Stimulated activated CD4-positive, alpha-beta T cell treated with anti-CD3 and anti-CD28 coated beads, Interleukin-4, amount 100 ng/mL, for 4 hours (primary cell): ENCODE measurements at places on chromosomes 7 and 10.

DNA sequence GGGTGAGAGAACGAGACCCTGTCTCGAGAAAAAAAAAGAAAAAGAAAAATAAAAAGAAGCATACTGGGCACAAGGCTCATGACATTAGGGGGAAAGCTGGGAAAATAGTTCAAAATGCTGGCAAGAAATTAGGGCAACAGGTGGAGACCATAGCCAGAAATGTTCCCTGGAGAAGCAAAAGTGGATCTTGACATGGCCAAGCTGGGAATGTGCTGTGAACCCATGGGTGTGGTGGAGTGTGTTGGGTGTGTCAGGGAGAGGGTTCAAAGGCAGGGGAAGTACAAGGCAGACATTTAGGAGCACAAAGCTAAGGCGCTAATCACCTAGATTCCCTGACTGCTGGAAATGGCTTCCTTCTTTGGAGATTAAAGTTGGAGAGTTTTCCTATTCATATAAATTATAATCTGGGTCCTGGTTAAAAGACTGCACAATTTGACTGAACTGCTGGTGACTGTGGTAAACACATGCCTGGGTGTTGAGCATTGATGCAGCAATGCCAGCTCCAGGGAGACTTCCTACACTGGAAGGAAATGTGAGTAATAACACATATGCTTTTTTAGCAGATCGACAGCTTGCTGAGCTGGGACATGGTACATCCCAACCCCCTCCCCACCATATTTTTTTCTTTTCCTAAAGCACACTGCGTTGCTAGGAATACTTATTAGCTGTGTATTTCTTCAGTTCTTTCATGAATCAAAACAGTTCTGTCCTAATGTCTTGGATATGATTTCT, 70.1 kb upstream of the ARHGAP21 start:
- DNase-seq, result no peak

GRCh38 chr10:60942788-60943315, 1.1 kb downstream of the RHOBTB1 start:
- no peak for DNase-seq

DNA sequence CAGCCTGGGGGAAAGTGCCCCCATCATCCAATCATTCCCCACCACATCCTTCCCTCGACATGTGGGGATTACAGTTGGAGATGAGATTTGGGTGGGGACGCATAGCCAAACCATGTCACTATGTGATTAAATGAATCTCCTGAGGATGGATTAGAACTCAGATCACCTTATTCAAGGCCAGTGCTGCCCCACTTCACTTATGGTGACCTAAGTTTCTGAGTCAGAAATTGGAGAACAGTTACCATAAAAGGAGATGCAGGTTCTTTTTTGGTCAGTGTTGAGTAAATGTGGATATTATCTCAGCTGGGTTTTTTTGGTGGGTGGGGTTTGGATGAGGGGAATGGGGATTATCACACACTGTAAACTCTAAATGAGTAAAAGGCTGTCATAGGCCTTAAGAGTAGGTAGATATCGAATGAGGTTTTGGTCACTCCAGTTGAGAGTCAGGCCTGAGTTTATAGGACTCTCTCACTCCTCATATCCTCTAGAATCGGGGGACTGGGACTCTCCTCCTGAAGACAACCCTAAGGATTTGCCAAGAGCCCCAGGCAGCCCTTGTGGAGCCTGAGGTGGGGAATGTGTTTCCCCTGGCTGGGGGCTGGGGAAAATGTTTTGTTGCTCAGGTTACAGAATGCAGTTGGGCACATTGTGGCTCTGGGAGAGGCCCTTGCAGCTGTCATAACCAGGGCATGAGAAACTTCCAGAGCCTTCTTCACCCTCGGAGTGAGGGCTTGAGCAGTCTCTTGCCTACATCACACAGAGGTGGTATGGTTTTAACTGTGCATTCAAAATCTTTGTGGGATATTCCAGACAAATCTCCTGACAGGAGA, 213.0 kb downstream of the BAMBI start:
- DNase-seq, result no peak

DNA sequence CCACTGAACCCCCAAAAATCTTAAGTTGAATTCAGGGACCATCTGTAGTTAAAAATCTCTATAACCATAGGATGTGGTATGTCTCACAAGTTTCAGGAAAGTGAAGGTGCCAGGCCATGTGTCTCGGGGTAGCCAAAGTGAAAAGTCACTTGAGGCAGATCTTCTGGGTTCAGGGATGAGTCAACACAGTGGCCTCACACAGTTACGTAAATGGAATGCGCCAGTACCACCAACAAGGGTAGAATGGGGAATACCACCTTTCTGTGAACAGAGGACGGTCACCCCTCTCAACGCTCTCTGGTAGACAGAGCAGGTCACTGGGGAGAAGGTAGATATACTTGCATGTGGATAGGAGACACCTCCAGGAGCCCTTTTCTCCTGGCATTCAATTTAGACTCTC, 71.4 kb downstream of the ELMO1 start:
- DNase-seq, result no peak

DNA sequence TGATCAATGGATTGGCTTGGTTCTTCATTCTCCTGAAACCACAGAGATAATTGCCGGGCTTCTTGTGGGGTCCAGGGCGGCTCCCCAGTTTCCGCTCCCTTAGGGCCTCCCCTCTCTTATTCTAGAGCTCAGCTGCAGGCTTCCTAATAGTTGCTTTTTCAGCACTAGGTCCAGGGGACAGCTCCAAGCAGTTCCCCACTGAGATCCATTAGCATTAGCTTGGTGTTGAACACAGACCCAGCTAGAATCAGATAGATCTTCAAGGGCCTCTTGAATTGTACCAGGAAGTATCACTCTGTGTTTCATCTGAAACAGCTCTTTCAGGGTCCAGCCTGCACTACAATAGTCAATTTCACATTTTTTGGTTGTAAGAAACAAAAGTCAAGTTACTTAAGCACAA, 238.7 kb downstream of the SEC23IP start:
- no peak for DNase-seq

DNA sequence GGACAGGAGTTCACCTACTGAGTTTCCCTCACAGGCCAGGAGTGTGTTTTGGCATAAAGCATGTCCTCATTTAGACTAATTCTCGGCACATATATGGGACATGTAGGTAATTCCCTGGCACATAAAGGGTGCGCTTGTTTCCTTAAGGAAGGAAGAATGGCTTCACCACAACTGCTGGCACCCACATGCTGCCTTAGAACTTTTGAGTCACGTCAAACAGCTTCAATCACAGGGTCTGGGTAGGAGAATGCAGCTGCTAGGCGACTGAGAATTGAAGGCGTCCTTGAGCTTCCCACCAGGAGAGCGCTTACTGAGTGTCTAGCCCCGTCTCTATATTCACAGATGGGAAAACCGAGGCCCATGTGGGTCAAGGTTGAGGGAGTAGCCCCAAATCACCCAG, 146.1 kb downstream of the CHN2 start:
- no peak for DNase-seq

DNA sequence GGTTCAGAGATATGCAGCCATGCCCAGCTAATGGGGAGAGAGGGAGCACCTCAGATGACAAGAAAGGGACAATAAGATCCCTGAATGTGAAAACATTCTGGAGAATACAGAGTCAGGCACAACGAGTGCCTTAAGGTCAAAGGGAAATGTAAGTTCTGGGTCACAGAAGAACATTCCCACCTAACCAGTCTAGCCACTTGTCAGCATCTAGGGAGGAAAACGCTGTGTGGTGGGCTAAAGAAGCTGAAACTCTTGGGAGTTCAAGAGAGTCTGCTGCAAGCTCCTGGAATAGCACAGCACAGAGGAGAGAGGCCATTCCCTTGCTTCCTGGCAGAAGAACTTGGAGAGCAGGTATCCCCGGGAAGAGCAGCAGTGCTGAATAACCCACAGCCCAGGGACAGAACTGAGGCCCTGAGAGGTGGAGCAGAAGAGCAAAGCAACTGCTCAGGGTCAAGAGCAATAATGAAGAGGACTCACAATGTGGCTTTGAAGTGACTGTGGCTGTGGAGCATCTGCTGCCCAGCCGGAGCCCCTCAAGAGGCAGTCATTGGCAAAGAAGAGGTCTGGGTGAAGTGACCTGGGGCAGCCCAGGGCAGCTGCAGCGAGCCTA, 182.3 kb downstream of the NPSR1 start:
- no peak for DNase-seq

DNA sequence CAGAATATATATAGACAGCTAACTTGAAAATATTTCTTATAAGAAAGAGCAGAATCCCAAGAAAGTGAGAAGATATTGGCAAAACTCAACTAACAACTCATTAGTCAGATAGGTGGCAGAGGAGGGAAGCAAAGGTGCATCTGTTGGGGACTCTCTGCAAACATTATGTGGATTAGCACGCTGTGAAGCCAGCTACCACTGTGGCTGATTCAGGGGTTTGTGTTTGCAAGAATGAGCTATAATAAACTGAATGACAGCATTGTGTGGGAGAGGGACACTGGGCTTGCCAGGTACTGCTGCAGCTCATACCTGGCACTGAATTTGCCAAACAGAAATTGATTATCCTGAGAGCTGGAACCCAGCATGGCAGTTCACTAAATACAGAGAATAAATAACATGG, 170.3 kb upstream of the MINDY3 start:
- no peak for DNase-seq
